Activated T-cell treated with anti-CD3 and anti-CD28 coated beads for 4 hours (primary cell): ENCODE measurements at places on chromosomes 4 and X.

GRCh38 chr4:165766976-165767375 is 106.1 kb upstream of the TLL1 start:
- DNase-seq, result no peak

DNA sequence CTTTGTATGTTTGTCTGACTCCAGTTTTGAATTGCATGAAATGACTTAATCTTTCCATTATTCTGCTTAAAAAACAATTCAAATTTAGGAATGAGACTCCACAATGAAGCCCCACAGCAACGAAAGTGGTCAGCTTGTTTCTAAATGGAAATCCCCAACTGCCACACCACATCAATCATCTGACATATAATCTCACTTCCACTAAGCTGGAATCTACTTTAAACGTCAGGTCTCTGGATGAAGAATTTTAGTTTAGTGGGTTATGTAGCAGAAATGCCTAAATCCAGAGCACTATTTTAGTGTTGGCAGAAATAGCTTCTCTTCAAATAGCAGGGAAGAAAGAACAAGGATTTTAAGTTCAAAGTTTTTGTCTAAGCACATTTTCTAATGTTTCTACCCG is 1.7 kb upstream of the BMP2K start:
- no peak for DNase-seq

GRCh38 chrX:47576021-47576898 is 6.0 kb upstream of the TIMP1 start:
- DNase-seq, result no peak

DNA sequence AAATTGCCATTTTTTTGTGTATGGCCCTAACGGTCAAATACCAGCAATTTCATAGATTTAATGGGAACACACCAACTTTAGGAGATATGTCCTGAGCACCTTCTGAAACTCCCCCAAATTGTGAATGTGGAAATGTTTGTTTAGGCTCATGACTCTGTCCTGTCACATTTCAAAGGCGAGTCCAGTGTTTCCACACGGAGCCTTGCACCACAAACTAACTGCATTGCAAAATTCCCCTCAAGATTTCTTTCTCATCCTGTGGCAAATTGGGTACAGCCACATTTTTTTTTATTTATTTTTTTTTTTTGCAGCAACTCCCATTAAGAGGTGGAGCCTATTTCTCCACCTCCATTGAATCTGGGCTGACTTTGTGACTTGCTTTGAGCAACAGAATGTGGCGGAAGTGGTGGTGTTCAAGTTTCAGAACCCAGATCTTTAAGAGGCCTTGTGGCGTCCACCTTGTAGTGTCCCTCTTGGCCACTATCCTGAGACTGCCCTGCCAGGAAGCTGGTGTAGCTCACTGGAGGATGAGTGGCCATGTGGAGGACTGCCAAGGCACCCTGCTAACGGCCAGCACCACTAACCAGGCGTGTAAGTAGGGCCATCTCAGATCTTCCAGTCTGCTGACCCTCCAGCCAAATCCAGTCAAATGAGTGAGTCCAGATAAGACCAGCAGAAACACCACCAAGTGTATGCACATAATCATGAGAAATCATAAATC is 172.4 kb upstream of the SCML1 start:
- no peak for DNase-seq

DNA sequence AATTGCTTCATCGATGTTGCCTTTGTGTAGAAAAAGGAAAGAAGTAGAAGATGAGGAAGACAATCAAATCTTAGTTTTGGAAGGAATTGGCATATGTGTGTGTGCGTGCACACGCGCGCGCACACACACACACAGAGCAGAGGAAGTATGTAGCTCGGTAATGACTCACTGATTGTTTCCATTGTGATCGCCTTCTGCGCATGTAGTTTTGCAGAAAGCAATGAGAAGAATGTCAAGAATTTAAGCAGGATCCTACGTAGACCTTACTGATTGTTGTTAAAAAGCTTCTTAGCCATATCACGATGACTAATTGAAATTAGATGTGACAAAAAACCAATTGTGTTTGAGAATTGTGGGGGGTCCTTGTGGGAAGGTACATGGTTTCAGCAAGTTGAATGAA is 12.8 kb upstream of the LIMCH1 start:
- DNase-seq, result no peak

DNA sequence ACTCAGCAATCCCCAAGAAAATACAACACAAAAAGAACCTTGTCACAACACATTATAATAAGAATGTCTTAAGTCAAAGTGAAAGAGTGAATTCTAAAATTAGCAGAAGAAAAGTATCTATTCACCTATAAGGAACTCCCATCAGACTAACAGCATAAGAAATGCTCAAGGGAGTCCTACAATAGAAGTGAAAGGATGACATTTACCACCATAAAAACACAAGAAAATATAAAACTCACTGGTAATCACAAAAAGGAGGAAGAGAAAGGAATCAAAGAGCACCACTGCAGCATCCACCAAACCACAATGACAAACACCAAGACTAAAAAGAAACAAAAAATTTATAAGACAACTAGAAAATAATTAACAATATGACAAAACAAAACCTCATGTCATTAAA is 257.0 kb upstream of the AGTR2 start:
- no peak for DNase-seq
